ENCODE measurements at places on chromosomes 5 and 9.
A peak's percentile ranks its signal among the peaks of the same experiment; 100 is the strongest.

DNA sequence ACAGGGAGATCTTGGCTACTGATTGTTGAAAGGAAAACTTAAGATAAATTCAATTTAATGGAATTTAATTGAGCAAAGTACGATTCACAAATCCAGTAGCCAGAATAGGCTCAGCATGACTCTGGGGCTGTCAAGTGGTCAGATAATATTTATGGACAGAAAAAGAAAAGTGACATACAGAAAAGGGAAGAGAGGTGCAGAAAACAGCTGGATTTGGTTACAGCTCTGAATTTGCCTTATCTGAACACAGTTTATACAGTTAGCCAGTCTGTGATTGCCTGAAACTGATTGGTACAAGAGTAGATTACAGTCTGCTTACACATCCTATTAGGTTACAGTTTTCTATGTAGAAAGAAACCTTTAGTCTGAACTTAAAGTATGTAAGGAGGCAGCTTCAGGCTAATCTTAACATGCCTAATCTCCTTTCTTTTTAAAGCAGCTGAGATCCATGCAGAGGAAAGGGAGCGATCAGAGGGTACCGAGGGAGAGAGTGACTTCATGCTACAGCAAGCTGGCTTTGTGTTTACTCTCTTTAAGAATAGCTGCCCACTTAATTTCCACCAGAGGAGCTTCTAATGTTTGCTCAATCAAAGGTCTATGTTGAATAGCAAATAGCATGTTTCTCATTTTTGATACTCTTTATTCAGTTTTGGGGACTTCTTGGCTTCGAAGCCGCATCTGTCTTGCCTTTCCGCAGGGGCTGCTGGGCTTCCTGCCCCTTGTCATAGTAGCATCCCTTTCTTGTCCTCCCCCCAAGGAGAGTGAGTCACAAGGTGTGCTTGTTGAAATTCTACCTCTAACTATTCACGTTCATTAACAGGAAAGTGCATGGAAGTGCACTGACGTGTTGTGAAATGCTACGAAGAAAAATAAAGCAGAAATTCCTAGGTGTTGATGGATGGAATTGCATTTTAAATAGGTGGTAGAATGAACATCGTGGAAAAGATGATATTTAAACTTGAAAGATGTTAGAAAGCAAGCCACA lies 761.2 kb downstream of the TAF11L14 start:
- no peak for DNase-seq

DNA sequence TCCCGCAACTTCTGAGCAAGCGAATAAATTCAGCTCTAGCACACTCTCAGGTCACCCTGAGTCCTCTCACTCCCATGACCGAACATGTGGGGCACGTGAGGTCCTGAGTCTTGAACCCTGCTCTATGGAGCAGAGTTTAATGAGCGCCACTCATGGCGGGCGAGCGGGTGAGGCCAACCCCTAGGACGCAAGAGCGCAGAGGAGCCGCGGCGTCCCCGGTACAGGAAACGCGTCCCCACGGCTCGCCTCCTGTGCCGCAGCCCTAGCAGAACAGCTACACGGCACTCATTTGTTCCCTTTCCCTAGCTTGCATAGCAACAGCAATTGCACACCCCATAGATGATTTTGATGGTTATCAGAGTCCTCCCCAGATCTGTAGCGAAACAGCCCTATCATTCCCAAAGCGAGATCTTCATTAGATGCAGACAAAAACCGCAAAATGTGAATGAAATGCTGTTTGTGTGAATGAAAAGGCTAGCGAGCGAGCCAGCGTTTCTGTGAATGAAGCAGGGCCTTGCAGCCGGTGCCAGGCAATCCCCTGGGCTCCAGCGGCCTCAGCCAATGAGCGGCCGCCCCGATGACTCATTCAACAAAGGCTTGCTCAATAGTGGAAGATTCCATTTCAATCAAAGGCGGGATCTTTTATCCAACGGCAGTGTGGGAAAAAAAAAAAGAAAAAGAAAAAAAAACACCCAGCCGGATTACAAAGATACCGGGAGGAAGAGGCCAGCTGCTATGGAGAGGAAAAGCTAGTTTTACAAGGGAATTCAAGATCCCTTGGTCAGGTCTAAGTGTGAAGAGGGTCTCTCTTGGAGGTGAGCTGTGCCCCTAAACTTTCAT lies 1.5 kb upstream of the SHC3 start:
- DNase-seq, result peak; percentile 7

DNA sequence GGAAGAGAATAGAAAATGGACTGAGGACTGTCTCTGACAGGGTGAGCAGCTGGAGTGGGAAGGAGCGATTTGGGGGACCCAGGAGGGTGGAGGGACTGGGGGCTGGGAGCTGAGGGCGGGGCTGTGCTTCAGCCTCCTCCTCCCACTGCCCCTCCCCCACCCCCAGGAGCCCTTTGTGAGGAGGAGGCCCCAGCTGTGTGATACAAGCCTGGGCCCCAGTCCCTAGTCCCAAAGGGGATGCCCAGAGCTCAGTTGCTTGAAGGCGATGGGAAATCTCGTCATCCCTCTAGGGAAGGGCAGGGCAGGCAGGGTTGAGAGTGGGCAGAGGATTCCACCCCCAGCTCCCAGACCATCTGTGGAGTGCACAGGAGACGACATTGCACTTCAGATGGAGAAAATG lies at the start of gene SPATA31E1:
Gene SPATA31E1, plus strand, starts transcription at position 251 of the 400 bp plus-strand sequence. Its CDS starts 15 bp downstream, at position 266.
- no peak for DNase-seq

DNA sequence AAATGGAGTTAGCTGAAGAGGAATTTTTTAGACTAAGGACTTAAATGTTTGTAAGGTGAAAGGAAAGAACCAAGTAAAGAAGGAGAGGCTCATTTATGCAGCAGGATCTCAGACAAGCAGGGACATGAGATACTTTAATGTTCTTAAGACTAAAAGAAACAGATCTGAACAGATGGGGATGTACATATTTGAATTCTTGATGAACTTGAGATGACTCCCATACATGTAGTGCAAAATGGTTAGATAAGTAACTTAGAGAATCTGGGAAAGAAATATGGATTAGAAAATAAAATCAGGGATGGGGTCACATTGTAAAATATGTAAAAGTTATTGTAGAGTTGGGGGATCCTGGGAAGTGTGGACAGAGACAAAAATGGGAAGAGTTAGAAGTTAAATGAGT lies 27.1 kb upstream of the PSAT1 start:
- DNase-seq, result no peak

DNA sequence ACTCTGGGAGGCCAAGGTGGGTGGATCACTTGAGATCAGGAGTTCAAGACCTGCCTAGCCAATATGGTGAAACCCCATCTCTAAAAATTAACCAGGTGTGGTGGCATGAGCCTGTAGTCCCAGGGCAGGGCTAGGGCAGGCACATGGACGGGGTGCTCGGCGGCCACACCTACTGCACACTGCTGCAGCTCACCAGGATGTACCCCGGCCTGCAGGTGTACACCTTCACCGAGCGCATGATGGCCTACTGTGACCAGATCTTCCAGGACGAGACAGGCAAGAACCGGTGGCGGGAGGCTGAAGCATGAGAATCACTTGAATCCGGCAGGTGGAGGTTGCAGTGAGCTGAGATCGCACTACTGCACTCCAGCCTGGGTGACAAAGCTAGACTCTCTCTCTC lies 3.2 kb downstream of the ST6GALNAC4 start:
- no peak for DNase-seq

GRCh38 chr9:133619791-133620190 lies 10.6 kb upstream of the FAM163B start:
- DNase-seq, result peak; percentile 45

DNA sequence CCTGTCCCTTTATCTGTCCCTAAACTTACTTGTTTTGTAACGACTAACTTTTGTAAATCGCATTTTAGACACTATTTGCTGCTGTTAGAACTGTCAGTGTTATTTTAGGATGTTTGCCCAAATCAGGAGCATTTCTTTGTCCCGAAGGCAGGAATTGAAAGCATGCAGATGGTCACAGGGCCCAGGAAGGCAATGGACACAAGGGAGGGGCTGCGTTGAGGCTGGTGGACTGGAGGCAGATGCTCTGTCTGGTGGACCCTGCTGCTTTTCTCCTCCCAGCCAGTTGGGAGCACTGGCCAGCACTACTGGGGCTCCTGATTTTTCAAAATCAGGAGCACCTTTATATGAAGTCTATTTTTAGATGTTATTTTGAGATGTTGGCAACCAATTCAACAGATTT lies 31.7 kb downstream of the DOCK2 start:
- no peak for DNase-seq

- DNase-seq, result no peak
Observed at GRCh38 chr5:158026304-158027031, 167.5 kb upstream of the CLINT1 start.

DNA sequence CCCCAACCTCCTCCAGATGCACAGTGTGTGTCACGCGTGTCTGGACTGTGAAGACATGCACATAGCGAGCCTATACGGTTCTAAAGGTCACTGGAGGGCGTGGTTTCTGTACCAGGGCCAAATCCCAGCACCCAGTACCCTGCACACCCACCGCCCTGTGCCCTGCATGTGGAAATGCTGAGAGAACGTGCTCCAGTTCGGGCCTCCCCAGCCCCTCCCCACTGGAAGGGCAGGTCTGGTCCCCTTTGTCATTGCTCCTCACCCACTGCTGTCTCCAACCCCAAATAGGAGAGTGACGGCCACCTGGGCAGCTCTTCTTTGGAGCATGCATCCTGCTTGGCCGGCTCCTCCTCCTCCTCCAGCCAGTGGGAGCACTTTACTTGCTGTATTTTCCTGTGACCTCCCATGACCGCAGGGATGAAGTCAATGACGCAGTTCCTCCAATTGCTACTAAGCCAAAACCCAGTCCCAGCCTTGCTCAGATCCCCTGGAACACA lies 116.7 kb downstream of the WNK2 start:
- DNase-seq, result no peak

GRCh38 chr9:82645600-82645999 lies 417.3 kb downstream of the RASEF start:
- no peak for DNase-seq

GRCh38 chr9:94657021-94657725 lies 17.9 kb upstream of the FBP1 start:
- DNase-seq, result no peak

- DNase-seq, result no peak
Observed at GRCh38 chr5:127556609-127557334, 39.3 kb downstream of the PRRC1 start.

GRCh38 chr5:63451188-63451587 lies 511.1 kb downstream of the HTR1A start:
- DNase-seq, result no peak

DNA sequence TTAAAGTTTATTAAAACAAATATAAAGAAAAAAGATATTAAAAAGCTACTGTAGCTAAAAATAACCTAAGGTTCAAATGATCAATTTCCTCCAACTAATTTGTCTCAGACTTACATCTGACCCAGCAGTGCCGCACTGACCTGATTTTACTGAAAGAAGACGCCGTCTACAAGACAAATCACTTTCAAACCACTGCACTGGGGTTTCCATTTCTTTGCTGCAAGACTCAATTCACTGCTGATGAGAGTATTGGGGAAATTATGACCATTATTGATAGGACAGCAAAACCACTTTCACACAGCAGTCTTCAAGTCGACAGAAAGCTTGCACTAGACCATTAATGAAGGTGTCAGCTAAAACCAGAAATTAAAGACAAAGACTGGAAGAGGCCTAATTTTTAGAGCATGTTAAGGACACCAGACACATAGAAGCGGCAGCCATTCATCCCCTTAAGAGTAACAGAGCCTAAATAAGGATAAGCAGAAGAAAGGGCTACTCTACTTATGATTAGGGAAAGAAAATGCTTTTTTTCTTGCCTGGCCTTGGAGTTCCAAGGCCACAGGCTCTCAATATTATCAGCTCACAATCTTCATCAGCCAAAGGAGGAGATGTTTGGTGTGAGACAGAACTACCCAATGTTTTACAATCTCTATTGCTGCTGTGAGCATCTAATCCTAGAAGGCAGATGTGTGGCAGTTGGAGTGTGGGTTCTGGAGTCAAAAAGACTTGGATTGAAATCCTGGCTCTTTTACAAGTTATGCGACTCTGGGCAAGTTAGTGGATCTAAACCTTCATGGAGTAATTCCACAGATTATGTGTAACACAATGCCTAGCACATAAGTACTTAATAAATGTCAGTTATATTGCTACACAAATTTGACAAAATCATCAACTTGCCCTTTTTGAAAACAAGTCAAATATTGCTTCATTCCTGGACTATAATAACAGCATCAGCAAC lies 190.7 kb downstream of the MAPKAP1 start:
- no peak for DNase-seq

DNA sequence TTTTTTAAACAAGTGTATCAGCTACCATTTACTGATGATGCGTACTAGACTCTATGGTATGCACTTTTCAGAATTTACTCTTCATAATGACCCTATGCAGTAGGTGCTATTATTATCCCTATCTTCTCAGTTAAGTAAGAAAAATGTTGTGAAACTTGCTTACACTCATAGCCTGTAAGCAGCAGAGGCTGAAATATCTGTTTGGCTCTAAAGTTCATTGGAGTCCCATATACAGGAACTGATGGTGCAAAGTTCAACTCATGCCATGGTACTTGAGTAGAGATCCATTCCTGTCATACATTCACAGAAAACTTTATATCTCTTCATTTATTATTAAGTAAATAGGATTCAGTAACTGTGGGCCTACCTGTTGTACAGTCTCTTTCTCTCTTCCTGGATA lies 41.4 kb upstream of the CCDC112 start:
- DNase-seq, result no peak

DNA sequence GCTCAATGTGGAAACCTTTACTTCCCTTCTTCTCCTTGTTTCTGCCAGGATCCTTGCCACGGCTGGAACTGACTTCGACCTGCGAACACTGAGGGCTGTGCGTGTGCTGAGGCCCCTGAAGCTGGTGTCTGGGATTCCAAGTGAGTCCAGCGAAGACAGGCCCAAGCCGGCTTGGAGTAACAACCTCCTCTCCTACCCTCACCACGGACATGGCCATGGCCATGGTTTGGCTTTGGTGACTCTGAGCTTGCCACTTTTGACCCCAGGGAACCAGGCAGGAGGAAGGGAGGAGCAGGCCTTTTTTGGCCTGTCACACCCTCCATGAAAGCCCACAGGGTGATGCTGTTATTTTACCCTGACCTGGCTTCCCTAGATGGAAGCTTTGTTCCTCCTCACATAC lies 35.5 kb downstream of the CACNA1B start:
- DNase-seq, result no peak

GRCh38 chr5:155735388-155735787 lies 591.6 kb upstream of the SGCD start:
- no peak for DNase-seq

DNA sequence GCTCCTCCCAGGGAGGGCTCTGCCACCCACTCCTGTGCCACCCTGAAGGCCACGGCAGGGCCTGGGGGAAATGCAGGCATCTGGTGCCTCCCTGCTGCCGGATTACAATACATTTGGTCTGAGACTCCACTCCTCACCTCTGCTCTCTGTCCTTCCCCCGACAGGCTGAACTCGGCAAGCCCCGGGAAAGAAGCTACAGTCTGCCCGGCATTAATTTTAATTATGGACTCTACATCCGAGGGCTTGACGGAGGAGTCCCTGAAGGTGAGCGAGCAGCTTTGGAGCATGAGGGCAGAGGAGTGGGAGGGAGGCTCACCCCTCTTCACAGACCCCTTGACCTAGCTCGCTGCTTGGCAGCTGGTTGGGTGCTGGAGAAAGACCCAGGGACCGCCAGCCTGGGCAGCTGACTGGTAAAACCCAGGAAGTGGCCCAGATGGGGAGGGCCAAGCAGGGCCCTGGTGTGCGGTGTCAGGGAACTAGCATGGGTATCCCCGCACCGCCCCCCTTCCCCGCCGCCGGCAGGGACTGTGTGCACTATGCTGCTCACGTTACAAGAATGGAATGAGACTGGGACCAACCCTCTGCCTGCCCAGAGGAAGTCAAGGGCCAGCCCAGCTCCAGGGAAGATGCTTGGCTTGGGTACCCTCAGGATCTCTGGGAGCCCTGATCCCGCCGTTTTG lies 83.7 kb upstream of the BARHL1 start:
- DNase-seq, result no peak

Measured in stimulated activated CD8-positive, alpha-beta memory T cell treated with anti-CD3 and anti-CD28 coated beads, Interleukin-7, amount 100 ng/mL, for 4 hours (primary cell).